ENCODE measurements at places on chromosomes 2 and 18. TPM values are rescaled to one million over a fixed set of nuclear protein-coding genes. Genes with fewer than 3 reads are reported as not detected.

Gene SDC1
- total RNA-seq: 20.2 TPM

Gene CDK15
- 0.16 TPM for total RNA-seq

Gene SETBP1
- 29.2 TPM for total RNA-seq

Gene LYPD6B
- total RNA-seq: 14.9 TPM

Gene CCDC141
- total RNA-seq: 160 TPM

Gene SLC9A2
- 0.14 TPM for total RNA-seq

Gene SIGLEC15
- not detected for total RNA-seq

Gene FSHR
- 2.4 TPM for total RNA-seq

Gene DIS3L2
- total RNA-seq: 42.4 TPM

- no peak overlapping the region for H3K27ac ChIP-seq
- H3K4me1 ChIP-seq: peaks cover 12% of the 10 kb centered on the region
- H3K36me3 ChIP-seq: no peaks in the 10 kb centered on the region
- no peaks in the 10 kb centered on the region for H3K27me3 ChIP-seq
- no peak for DNase-seq
Observed at GRCh38 chr2:189210250-189211087, 30.9 kb upstream of the COL5A2 start.

DNA sequence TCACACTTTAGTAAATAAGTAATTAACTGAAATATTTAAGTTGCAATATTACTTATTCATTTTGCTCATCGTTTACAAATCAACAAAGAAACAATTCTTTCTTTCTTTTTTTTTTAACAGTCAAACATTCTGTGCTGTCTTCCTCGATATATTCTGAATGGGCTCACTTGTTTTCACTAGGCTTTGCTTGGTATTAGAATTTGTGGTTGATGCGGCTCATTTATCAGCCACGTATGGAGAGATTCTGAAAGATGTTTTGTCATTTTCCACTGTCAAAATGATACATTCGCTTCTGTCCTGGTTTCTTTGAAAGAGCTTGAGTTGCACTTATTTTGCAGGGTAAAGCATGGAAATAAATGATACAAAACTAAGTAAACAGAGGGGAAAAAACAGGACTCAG lies 323.7 kb downstream of the LRRTM1 start:
- H3K27ac ChIP-seq: no peak overlapping the region
- no peaks in the 10 kb centered on the region for H3K36me3 ChIP-seq
- no peak overlapping the region for H3K4me3 ChIP-seq
- H3K4me1 ChIP-seq: peaks cover 6% of the 10 kb centered on the region
- no peaks in the 10 kb centered on the region for H3K27me3 ChIP-seq

GRCh38 chr18:46452820-46453219 lies 204.2 kb downstream of the LOXHD1 start:
- H3K27me3 ChIP-seq: no peaks in the 10 kb centered on the region
- H3K27ac ChIP-seq: no peak overlapping the region
- peak; percentile 12 for DNase-seq
- no peak overlapping the region for H3K4me3 ChIP-seq
- no peaks in the 10 kb centered on the region for H3K36me3 ChIP-seq

DNA sequence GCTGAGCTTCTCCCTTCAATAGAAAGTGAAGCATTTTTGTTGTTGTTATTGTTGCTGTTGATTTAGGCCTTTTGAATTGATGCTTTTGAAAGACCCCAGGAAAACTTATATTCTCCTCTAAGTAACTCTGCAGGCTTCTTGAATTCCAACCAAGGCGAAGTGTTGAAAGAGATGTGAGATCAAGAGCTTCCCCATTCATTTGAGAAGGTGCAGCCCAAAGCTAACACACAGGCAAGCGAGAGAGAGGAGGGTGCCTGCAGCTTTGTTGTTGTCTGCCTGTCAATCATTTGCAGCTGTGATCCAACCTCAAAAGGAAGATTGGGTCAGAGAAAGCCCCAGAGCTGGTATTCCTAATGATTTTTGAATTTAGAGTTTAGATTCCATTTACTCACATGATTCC lies 963.6 kb upstream of the CNTNAP5 start:
- no peaks in the 10 kb centered on the region for H3K27me3 ChIP-seq
- peak; percentile 47 for DNase-seq
- no peak overlapping the region for H3K4me3 ChIP-seq
- H3K36me3 ChIP-seq: no peaks in the 10 kb centered on the region
- H3K27ac ChIP-seq: no peak overlapping the region

- no peaks in the 10 kb centered on the region for H3K27me3 ChIP-seq
- no peaks in the 10 kb centered on the region for H3K36me3 ChIP-seq
- H3K4me3 ChIP-seq: no peak overlapping the region
- DNase-seq: no peak
Observed at GRCh38 chr18:34834897-34835296, 124.8 kb downstream of the DTNA start.

- H3K27me3 ChIP-seq: no peaks in the 10 kb centered on the region
- H3K4me3 ChIP-seq: no peak overlapping the region
- H3K27ac ChIP-seq: no peak overlapping the region
- no peak for DNase-seq
Observed at GRCh38 chr2:67256892-67257291, 140.2 kb upstream of the ETAA1 start.

- H3K27ac ChIP-seq: no peak overlapping the region
- no peak for DNase-seq
- H3K27me3 ChIP-seq: no peaks in the 10 kb centered on the region
- no peaks in the 10 kb centered on the region for H3K4me1 ChIP-seq
Observed at GRCh38 chr2:165640247-165640929, 153.7 kb downstream of the GALNT3 start.

DNA sequence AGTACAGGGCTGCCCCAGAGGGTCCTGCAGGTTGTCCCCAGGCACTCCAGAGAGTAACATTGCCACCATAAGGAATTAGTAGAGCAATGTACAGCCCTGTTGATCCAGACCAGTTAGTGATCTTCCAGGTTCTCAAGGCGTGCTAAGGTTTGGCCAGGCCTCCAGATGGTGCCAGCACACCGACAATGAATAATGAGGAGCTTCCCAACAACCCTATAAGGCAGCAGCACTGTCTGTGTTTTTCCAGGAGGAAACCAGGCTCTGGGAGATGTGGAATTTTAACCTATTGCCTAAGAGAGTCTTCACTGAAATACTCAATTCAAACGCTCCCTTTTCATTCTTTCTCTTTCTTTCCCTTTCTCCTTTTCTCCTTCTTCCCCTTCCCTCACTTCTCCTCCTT lies 122.1 kb downstream of the MGAT5 start:
- H3K4me3 ChIP-seq: no peak overlapping the region
- no peaks in the 10 kb centered on the region for H3K36me3 ChIP-seq
- no peak overlapping the region for H3K27ac ChIP-seq

DNA sequence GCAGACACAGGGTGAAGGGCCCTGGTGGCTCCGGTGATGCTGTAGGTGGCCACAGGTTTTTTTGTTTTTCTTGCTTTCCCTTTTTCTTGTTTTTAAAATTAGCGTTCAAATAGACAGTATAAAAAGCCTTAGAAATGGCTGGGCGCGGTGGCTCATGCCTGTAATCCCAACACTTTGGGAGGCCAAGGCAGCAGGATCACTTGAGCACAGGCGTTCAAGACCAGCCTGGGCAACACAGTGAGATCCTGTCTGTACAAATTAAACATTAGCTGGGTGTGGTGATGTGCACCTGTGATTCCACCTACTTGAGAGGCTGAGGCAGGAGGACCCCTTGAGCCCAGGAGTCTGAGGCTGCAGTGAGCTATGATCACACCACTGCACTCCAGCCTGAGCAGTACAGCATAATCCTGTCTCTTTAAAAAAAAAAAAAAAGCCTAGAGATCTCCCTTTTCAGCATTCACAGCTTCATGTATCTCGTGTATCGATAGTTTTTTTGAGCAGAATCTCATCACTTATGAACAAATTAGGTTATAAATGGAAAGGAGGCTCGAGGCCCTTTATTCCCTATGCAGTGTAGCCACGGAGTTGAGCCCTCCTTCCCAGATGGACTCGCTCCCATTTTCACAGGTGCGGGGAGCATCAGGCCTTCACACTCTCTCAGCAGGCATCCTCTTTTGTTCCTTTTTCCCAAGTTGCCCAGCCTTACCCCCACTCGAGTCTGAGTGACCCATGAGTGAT lies 50.8 kb downstream of the EMILIN2 start:
- no peak overlapping the region for H3K27ac ChIP-seq
- H3K27me3 ChIP-seq: peaks cover 26% of the 10 kb centered on the region
- peaks cover 14% of the 10 kb centered on the region for H3K4me1 ChIP-seq
- H3K36me3 ChIP-seq: no peaks in the 10 kb centered on the region

GRCh38 chr2:134135793-134136192 lies 118.1 kb upstream of the MGAT5 start:
- DNase-seq: no peak
- no peaks in the 10 kb centered on the region for H3K27me3 ChIP-seq
- no peak overlapping the region for H3K4me3 ChIP-seq

- no peak overlapping the region for H3K27ac ChIP-seq
- no peak overlapping the region for H3K4me3 ChIP-seq
- no peaks in the 10 kb centered on the region for H3K27me3 ChIP-seq
- peak; percentile 39 for DNase-seq
- H3K4me1 ChIP-seq: no peaks in the 10 kb centered on the region
- H3K36me3 ChIP-seq: no peaks in the 10 kb centered on the region
Observed at GRCh38 chr2:3741396-3741795, 38.0 kb downstream of the DCDC2C start.

DNA sequence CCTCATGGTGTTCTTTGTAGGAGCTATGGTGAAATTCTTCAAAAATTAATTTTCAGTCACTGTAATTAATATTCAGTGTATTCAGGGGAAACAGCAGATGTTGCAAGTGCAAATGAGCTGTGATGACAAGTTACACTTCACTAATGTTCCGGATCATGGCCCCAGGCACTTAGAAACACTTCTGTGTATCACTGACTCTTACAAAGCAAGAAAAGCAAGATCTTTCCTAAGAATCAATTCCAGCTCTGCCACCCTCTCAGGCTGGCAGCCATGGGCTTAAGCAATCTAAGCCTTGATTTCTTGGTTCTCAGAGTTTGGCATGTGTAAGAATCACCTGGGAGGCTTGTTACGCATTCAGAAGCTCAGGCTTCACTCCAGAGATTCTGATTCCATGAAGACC lies 78.0 kb downstream of the MARCHF4 start:
- no peaks in the 10 kb centered on the region for H3K27me3 ChIP-seq
- H3K4me1 ChIP-seq: peaks cover 18% of the 10 kb centered on the region
- no peak overlapping the region for H3K27ac ChIP-seq

All from endodermal cell (in vitro differentiated cells).